ENCODE measurements at places on chromosomes 16 and 17.

GRCh38 chr17:11005940-11006339, 168.1 kb upstream of the PIRT start:
- no peak for DNase-seq

GRCh38 chr17:43430936-43431713, 32.3 kb downstream of the ARL4D start:
- no peak for DNase-seq

DNA sequence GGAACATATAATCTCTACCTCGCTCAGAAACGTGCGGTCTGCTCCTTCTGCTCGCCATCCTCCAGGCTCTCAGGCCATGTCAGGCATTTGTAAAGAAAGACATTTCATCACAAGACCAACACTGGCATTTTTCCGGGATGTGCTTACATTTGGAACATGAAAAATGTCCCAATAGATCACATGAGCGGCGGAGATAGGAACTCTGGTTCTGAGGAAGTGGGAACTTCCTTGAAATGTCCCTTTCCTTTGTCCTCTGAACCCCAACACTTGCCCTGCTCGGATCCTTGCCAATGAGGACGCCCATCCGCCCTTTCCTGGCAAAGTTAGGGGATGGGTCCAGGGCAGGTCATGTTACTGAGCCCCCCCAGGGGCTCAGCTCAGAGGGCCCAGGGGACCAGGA, 130.5 kb downstream of the MAF start:
- DNase-seq = no peak

GRCh38 chr16:46607529-46607928, 13.7 kb downstream of the SHCBP1 start:
- peak; percentile 63 for DNase-seq

DNA sequence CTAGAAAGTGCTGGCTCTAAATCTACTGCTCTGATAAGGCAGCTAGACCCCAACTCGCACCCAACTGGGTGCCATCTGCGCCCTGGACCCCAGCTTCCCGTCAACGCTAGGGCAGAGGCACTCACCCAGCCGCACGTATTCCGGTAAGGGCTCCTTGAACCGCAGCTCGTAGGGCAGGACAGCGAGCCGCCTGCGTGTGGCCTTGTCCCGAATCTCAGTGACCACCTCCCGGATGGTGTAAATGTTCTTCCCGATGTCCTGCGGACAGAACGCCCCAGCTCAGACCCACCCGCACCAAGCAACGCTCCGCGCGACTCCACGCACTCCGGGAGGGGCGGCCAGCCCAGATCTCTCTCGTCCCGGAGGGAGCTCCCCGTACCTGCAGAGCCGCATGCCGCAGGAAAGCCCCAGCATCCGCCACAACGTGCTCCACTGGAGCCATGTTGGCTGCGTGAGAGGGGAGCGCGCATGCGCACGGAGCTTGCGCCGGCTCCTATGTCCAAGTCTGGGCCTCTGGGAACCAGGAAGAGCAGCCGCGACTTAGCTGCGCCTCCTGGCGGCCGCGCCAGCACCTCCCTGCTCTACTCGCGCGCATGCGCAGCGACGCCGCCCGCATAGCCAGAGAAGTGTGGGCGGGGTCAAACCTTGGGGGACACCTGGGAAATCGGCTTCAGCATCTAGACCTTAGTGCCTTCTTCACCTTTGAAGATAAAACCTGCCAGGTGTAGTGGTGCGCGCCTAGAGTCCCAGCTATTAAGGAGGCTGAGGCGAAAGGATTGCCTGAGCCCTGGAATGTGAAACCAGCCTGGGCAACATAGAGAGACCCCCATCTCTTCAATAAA, at the start of gene NOB1:
NOB1 (minus strand) TSS at position 458 of the 842 bp plus-strand sequence; CDS start at position 442, 16 bp downstream.
- DNase-seq = peak; percentile 93

DNA sequence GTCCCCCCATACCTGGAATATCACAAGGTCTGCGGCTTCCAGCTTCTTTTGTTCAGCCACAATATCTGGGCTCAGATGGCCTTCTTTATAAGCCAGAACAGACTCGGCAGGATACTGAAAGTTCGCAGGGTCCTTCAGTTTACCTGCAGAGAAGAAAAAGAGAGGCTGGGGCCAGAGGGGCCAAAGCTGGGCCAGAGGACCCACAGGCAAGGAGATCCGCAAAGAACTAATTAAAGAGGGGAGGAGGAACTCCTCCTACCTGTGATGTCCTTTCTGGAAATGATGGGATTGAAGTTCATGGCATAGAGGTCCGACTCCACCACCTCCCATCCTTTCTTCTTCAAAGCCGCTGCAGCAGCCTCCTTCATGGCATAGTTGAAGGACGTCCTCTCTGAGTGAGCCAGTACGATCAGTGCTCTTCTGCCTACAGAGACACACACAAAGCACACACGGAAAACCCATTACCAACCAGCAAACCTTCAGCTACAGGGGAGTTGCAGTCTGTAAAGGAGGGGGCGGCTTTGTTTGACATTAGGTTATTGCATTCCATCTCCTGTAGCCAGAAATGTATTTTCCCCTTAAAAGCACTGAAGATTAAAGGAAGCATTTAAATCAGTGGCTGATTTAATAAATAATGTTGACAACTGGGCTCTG, 8.1 kb downstream of the NQO1 start:
- DNase-seq = no peak

DNA sequence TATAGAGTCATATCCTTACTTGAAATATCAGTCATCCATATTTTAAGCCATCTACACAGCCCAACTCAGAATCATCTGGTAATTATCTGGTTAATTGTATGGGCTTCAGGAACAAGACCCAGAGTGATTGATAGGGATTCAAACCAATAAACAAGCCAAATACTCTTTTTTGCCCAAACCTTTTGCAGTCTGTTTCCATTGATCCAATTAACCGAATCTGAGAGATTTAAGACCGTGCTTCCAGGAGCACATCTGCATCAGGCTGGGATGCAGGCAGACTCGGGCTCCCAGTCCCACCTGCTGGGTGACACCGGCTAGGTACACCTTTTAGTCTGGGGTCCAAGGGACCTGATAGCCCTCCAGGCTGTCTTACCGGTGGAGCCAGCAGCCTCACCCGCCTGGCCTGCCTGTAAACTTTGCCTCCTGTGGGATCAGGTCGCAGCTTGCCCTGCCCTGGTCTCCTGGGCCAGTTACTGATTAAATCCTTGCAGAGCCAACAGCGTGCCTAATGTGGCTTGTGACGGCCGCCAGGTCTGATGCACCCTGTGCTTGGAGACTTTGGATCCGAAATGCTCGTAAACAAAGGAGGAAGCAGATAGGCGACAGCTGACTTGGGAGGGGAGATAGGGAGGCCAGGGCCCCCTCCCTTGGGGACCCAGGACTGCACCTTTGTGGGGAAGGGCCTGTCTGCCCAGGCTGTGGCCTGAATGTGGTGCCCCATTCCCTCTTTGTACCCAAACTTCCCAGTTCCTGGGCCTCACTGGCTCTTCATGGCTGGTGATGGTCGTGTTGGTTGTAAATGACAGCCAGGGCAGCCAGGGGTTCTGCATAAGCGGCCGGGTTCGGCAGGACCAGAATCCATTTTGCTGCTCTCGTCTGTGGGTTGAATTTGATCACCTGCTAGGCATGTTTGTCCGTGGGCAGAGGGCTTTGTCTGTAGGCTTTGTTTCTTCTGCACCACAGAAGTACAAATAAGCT, 3.8 kb downstream of the CMIP start:
- no peak for DNase-seq

- DNase-seq = peak; percentile 70
These were observed 229.6 kb downstream of the MRTFB start for GRCh38 chr16:14300705-14301168.

DNA sequence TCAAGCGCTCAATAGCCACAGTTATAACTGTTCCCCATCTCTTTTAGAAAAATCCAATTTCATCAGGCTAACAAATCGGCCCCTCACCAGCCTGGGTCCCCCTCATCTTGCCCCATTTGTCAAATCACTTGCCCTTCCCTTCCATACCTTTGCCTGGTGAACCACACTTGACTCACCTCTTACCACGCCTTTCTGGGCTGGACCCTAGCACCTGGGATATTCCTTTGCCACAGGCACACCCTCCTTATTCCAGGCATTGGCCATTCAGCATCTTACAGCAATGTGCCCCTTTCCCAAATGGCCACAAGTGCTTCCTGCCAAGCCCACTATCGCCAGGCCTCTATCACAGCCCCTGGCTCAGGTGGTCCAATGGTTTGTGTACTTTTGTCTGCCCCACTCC, 14.9 kb downstream of the CMTM4 start:
- no peak for DNase-seq

GRCh38 chr17:75844530-75845057, 390 bp upstream of the UNC13D start:
- no peak for DNase-seq

DNA sequence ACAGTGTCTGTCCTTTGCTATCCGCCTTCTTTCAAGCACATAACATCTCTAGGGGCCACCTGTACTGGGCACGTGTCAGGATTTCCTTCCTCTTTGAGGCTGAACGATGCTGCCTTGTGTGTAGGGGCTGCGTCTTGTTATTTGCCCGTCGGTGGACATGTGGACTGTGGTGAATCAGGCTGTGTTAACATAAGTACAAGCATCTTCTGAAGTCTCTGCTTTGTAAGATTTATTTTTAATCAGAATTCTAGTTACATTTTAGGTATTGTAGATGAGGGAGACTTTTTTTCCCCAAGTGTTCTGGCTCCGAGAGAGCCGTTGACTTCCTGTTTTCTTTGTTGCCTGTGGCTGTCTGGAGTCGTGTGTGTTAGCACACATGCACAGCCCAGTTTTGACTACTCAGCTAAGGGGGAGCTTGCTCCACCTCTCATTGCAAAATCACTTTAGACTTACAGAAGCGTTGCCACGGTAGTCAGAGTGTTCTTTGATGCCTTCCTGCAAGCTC, 26.1 kb downstream of the SPG7 start:
- no peak for DNase-seq

DNA sequence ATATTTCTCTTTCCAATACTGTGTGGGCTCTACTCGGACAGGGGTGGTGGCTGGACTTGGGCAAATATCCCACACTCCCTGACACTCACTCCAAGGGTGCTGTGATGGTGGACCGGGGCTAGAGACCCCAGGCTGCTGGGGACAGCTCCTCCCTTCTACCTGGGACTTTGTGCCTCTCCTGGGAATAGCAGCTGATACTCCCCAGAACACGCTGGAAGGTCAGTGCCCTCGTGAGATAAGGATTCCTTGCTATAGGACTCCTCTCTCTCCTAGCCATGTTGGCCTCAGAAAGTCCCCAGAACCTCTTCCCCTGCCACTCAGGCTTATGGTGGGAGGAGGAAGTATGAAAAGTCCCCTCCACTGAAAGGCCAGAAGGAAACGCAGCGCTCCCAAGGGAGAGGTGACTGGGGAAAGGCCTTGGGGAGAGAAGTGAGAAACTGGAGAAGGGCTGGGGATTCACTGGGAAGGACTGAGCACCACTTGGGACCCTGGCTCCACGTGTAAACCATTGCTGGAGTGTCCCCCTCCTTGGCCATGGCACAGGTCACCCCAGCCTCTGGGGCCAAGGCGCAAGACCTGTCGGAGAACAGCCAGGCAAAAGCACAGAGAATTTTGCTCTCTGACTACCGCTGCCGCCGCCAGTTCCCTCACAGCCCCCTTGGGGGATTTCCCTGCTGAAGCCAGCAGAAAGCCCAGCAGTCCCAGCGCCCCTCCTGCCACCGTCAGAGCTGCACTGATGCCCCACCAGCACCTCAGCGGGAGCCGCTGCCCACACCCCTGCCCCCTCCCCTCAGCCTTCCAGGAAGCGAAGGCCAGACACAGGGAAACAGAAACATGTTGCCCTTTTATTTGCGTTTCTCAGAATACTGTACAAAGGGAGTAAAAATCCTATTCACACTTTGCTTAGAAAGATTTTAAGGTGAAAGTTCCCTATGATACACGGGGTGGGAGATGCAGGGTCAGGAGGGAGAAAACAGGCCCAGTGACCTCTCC, 2.1 kb upstream of the GSDMB start:
- no peak for DNase-seq

- no peak for DNase-seq
These were observed 5.5 kb downstream of the NATD1 start for GRCh38 chr17:21247552-21248258.

- DNase-seq = peak; percentile 68
These were observed 200.8 kb downstream of the PRKCB start for GRCh38 chr16:24036614-24037013.

- no peak for DNase-seq
These were observed 754.6 kb upstream of the EEF2KMT start for GRCh38 chr16:5852151-5852550.
